ENCODE measurements at places on chromosomes 7 and 10. TPM values are rescaled to one million over a fixed set of nuclear protein-coding genes. Genes with fewer than 3 reads are reported as not detected.

- no peak for DNase-seq
Measured at GRCh38 chr7:116547347-116547746, 22.5 kb downstream of the CAV1 start.

Gene ZWINT
- 120 TPM for total RNA-seq

GRCh38 chr10:95864906-95865813, 42.6 kb upstream of the CC2D2B start:
- DNase-seq = peak; percentile 78

Gene MTG1
- total RNA-seq = 44.2 TPM

Gene SLC16A12
- not detected for total RNA-seq

DNA sequence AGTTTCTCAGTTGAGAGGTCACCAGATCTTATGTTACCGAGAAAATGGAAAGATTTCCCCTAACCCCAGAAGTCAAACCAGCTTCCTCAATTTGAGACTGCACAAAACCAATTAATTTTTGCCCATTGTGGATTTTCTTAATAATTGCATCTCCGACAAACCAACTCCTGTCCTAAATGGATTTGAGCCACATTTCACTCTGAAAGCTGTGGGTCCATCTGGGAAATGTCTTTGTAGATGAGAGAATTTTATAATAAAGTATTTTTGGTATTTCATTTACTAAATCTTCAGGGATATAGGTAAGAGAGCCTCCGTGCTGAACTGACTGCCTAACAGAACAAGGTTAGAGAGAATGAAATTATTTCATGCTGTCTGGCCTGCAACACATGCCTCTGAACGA, 99.7 kb upstream of the PDCD4 start:
- no peak for DNase-seq

Measured in natural killer cell treated with Interleukin-12 subunit alpha and Interleukin-12 subunit beta and Interleukin-15 and Interleukin-18, amount 100 ng/mL, for 72 hours (primary cell).